ENCODE measurements at places on chromosomes 11 and 22.

- DNase-seq: no peak
These were observed 85.9 kb upstream of the SLC25A18 start for GRCh38 chr22:17477391-17477833.

DNA sequence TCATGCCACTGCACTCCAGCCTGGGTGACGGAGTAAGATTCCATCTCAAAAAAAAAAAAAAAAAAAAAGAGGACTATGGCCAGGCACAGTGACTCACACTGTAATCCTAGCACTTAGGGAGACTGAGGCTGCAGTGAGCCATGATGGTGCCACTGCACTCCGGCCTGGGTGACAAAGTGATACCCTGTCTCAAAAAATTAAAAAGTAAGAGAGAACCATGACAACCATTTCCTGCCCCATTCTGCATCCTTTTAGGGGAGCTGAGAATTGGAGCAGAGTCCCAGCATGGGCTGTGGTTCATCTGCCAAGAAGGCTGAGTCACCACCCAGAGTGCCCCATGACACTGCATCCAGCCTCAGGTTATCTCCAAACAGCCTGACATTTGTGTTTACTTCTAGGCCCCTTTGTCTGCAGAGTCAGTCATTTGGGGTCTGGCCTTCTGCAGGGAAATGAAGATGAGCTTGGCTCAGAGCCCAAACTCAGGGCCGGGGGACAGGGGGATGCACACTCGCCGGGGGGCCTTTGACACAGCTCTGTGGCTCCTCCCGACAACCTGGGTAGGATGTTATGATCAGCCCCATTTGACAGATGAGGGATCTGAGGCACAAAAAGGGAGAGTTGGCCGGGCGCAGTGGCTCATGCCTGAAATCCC is 4.7 kb downstream of the CSDC2 start:
- DNase-seq: peak; percentile 27

DNA sequence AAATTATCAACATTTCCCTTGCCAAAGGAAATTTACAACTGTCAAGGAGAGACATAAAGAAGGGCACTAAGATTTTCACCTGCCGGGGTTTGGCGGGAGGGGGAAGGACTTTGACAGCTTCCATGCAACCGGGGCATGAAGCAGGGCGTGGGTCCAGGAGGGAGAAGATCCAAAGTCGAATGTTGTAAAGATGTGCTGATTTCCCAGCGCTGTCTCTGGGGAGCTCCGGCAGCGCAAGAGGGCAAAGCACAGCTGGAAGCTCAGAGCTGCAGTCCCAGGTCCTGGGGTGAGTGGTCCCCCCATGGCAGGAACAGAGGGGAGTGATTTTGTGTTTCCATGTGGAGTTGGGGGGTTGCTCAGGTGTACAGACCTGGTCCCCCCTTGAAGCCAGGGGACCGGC is at the start of gene MS4A10:
Gene MS4A10, plus strand, starts transcription at position 198 of the 400 bp plus-strand sequence. CDS start 5,003 bp downstream, outside the sequence.
- peak; percentile 62 for DNase-seq

GRCh38 chr11:1028291-1028540 is 8.3 kb downstream of the MUC6 start:
- DNase-seq: no peak

DNA sequence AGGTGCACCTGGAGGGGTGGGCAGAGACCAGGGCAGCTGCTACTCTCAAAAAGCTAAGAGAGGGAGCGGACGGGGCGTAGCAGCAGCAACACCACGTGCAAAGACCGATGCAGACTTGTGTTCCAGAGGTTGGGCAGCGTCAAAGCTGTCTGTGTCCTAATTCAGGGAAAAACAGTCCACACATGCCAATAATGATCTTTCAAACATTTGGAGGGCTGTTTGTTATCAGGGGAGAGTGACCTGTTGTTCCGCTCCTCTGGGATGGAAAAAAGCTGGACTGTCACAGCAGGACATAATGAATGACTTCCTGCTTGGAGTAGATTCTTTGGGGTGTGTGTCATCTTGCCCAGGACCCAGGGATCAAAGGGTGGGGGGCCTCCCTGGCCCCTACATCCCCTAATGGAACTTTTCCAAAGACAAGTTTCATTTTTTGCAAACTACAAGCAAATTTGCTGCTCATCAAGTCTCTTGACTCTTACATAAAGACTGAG is 6.2 kb upstream of the FBLN1 start:
- DNase-seq: no peak

DNA sequence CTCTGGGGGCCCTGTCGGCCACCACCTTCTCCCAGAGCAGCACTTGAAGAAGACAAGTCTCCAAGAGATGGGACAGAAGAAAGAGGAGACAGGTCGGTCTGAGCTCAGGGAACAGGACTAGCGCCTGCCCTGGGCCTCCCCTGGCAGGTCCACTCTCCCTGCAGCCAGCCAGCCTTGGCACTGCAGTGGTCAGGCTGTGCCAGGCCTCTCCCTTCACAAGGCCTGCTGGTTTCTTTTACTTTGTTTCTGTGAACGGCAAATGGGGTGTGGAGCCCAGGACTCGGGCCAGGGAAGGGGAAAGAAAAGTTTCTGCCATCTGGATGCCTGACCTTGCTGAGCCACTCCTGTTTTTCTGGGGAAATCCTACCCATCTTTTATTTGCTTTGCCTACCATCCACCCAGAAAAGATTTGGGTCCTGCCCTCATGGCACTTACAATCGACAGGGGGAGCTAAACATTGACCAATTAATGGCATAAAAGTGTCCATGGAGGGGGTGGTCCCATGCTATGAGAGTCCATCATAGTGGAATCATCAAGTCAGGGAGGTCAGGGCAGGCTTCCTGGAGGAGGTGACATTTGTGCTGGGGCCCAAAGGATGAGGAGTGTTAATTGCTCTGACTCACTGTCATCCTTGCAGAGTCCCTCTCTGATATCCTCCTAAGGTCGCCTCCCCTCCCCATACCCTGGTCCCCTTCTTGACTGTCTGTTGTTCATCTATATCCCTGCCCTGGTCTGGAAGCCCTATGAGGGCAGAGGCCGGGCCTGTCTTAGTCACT is 65.2 kb downstream of the NFAM1 start:
- peak; percentile 28 for DNase-seq

DNA sequence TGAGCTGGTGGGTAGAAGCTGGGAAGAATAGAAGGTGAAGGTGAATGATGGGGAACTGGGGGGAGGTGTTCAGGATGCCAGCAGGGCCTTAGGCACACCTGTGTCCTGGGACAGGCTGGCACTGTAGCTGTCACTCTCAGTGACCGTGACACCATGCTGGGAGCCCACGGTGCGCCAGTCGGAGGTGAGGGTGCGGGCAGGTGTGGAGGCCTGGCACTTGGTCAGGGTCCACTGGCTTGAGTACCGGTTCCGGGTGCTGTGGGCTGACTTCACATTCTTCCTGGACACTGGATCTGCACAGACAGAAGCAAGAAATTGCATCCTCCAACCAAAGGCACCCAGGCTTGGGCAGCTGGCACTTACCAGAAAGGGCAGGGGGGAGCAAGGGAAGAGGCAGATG is 103.8 kb downstream of the CEP164 start:
- DNase-seq: no peak

GRCh38 chr11:67582011-67582410 is 1.6 kb upstream of the GSTP1 start:
- DNase-seq: no peak

DNA sequence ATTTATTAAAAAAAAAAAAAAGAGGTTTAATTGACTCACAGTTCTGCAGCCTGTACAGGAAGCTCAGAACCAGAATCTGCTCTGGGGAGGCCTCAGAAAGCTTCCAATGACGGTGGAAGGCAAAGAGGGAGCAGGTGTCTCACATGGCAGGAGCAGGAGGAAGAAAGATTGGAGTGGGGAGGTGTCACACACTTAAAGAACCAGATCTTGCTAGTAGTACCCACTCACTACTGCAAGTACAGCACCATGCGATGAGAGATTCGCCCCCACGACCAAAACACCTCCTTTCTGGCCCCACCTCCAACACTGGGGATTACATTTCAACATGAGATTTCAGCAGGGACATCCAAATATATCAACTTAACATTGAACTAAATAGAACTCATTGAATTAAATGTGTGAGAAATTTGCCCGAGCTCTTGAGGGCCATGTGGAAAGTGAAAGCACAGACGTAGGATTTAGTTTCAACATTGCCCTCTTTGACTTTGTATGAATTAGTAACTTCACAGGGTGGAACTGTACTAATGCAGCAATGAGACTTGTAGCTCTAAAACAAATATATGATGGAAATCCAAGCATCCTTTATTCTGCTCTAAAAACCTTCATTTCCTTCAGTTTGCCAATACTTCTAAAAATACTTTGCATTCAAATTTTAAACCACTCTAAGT is 628.2 kb downstream of the FAM181B start:
- no peak for DNase-seq

DNA sequence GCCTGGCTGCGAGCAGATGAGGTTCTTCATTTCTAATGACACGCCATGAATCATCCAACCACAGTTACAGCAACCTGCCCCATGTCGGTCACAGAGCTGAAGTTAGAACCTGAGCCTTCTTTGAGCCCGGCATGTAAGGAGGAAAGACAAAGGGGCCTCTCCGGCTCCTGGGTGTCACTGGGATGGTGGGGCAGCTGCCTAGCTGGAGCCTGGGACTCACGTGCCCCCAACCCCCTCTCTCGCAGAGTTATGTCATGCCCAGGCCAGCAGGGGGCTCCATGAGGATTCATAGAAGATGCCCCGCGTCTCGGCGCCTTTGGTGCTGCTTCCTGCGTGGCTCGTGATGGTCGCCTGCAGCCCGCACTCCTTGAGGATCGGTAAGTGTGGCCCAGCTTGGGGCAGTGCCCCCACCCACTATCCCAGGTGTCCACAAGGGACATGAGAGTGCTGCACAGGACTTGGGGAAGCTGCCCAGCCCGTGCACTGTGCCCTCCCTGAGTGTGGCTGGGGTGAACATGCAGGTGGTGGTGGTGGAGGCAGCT is 148.5 kb downstream of the GRIK4 start:
- DNase-seq: peak; percentile 41

Measured in transverse colon (tissue), 4 donors.